NCI-H1092 (cell line): ENCODE measurements at places on chromosomes 11 and 22.

DNA sequence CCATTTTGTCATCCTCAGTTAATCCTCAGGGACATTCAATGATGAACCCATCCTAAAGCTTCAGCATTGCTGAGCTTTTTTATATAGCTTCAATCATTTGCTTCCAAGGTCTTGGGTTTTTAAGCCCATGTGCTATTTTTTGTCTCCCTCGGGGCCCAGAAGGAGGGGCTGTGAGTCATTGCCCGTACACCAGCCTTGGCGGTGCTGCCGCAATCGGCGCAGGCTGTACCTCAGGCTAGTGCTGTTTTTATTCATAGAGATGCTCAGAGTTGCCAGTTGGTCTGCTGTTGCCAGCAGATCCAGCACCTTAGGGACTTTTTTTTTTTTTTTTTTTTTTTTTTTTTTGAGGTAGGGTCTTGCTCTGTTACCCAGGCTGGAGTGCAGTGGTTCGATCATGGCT, 35.5 kb downstream of the ACO2 start:
- no peak for DNase-seq

GRCh38 chr22:50524676-50525103, 708 bp downstream of the SCO2 start:
- no peak for DNase-seq

DNA sequence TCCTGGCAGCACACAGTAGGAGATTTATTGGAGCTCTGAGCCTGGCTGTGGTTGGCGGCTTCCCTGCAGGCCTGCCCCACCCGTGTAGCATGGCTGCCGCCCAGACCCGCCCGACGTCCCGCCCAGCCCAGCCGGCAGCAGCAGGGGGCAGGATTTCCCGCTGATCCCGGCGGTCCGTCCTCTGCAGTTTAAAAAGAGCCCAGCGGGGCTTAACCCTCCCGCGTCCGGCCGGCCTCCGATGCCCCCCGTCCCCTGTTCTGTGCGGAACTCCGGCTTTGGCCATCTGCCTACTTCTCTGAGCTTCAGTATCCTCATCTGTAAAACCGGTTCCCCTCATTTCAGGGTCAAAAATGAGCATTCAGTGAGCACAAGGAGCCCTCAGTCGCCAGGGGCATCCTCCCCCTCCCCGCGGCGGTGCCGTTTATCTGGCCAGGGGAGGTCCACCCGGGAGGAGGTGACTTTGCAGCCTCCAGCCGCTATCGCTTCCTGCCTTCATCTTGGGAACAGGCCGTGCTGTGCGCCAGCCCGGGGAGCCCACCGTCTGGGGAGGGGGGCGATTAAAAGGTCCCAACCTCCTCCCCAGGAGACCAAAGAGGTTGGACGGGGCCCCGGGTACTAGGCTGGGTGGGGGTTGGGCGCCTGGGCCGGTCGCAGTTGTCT, at the start of gene GAS2L1:
GAS2L1 (plus strand) TSS at position 476 of the 660 bp plus-strand sequence. CDS start 1,456 bp downstream, outside the sequence.
- no peak for DNase-seq

- DNase-seq: no peak
Measured at GRCh38 chr11:10982704-10983510, 125.1 kb upstream of the ZBED5 start.

- no peak for DNase-seq
Measured at GRCh38 chr11:94077552-94078293, 50.9 kb upstream of the PANX1 start.

GRCh38 chr11:120270386-120270785, 30.4 kb downstream of the POU2F3 start:
- no peak for DNase-seq

DNA sequence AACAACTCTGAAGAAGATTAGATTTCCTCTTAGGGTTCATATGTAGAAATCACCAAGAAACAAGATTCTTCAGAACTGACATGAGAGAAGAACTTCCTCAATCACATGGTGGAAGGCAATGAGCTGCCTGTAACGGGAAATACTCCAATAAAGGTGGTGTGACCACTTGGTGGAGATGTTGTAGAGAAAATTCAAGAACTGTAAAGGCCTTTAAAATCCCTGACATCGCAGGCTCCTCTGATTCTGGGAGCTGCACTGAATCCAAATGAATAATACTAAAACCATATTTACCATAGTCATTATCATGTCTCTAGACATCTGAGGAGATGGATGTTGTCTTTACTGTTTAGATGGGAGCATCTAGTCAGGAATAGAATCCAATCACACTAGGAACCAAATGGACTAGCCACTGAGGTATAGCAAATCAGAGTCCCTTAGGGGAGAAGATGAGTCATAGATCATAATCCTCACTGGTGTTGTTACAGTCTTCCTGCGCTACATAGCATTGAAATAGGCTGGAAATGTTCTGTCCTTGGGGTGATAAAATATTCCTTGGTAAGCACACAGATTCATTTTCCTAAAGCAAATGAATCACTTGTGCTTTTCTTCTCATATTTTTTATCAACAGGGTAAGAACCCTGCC, 321.6 kb upstream of the TENM4 start:
- no peak for DNase-seq

GRCh38 chr11:80473562-80473961, 1032.7 kb upstream of the TENM4 start:
- no peak for DNase-seq

DNA sequence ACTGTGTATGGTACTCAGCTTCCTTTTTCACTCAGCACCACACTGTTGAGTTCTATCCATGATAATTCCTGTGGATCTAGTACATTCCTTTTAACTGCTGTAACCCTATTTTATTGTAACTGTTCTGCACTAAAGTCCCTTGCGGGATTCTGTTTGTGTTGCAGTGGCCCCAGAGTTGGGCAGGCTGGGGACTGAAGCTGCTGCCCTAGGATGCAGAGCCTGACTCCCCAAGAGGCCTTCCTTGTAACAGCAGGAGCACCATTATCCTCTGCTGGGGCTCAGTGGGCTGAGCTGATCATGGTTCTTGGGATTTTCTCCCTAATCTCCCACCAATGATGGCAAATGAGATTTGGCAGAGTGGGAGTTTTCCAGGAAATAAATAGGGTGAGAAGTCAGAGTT, 77.7 kb downstream of the CABIN1 start:
- DNase-seq: no peak

- DNase-seq: no peak
Measured at GRCh38 chr11:54558407-54558806, 45.4 kb downstream of the OR4C46 start.

DNA sequence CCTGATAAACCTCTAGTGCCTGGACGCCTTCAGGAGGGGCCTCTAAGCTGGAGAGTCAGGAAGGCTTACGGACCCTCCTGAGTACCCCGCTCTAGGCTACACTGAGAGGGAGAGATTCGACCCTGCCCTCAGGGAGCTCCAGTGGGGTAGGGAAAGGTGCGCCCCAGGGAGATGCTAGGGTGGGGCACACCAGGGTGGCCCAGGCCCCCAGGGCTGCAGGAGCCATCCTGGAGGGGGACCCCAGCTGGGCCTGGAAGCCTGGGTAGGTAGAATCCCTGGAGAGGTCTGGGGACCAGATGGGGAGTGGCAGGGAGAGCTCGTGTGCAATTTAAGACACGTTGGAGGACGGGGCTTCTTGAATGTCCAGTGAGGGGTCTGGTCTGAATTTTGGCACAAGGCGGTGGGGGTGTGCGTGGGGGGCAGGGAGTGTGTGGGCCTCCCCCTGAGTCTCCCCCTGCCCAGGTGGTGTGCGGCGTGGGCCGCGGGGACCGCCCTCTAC, 4.7 kb downstream of the CARNS1 start:
- DNase-seq: no peak

DNA sequence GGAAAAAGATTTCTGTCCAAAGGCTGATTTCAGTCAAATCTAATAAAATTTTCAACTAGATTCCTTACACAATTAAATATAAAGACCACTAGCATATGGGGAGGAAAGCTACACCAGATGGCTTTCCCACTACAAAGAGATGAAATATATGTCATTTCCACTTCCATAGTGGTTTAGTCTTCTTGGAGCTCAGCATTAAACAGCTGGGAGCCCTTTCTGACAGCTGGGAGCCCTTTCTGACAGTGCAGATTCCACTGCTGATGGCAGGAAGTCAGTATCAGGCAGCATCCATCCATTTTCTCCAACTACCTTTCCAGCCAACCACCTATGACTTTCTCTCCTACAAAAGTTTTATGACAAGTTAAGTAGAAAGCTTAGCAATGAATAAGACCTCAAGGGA, 177.9 kb downstream of the RRAS2 start:
- DNase-seq: no peak

GRCh38 chr11:34203377-34203871, 98.0 kb downstream of the NAT10 start:
- no peak for DNase-seq

DNA sequence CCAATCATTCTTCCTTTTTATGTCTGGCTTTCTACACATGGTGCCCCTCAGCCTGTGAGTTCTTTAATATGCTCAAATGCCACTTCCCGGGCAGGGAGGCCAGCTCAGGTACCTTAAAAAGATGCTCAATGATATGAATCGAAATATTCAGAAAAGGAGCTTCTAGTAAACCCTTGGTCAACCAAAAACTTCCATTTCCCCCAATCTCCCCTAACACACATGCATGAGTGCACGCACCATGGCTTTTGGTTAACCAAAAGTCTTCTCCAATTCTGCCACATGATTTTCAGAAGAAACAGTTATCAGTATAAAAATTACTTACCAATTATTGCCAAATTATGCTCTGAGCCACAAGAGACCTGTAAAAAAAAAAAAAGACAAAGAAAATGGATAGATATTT, 135.0 kb downstream of the SERGEF start:
- DNase-seq: no peak
